ENCODE measurements at places on chromosomes 11 and 22. TPM values are rescaled to one million over a fixed set of nuclear protein-coding genes. Genes with fewer than 3 reads are reported as not detected.

DNA sequence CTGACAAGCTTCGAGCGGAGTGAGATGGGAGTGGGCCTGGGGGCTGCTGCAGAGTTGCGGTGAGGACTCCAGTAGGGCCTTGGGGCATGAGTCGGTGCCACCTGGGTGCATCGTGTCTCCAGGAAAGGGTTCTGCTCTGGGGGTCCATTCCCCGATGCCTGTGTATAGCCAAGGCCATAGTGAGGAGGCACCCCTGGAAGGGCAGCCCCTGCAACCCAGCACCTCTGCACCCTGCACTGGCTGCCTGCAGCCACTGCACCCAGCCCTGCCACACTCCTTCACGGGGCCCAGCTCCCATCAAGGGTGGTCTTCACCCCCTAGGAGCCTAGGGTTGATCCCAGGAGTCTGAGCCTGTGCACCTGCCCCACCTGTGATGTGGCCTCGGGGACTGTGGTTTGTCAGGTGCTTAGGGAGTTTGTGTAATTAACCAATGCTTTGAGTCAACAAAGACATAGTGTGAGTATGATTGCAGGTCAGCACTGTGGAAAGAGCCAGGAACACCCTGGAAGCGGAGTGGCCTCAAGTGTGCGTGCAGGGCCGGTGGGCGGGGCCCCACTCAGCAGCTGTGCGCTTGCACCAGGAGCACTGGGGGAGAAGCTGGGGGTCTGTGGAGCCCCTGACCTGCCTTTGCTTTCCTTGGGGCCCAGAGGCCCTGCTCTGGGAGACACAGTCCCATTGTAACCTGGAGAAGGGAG lies 1299.3 kb downstream of the BRD1 start:
- DNase-seq, result no peak

CALCB gene
- total RNA-seq, result not detected

- no peak for DNase-seq
These were observed 548 bp downstream of the PYGM start for GRCh38 chr11:64759131-64759721.

OR52A1 gene
- 0.02 TPM for total RNA-seq

GRCh38 chr22:19086417-19086816 lies 35.8 kb downstream of the DGCR2 start:
- DNase-seq, result no peak

GRCh38 chr11:96943970-96944369 lies 554.2 kb downstream of the JRKL start:
- no peak for DNase-seq

DNA sequence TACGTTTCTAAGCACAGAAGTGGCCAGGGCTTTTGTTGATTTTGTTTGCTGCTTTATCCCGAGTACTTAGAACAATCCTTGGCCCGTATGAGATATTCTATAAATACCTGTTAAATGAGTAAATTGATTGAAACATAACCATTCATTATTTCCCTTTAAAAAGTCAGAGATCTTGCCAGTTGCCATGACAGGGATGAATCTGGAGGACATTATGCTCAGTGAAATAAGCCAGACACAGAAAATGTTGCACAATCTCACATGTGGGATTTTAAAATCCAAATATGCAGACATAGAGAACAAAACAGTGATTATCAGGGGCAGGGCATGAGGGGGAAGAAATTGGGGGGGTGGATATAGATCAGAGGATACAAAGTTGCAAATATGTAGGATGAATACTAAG lies 1240.1 kb downstream of the LRRC4C start:
- no peak for DNase-seq

TMEM191C gene
- total RNA-seq, result 0.37 TPM

- peak; percentile 90 for DNase-seq
These were observed 77.4 kb upstream of the WNT7B start for GRCh38 chr22:46054091-46055073.

SORL1 gene
- total RNA-seq, result 64.5 TPM

- DNase-seq, result no peak
These were observed 29.6 kb upstream of the FJX1 start for GRCh38 chr11:35588627-35589026.

DNA sequence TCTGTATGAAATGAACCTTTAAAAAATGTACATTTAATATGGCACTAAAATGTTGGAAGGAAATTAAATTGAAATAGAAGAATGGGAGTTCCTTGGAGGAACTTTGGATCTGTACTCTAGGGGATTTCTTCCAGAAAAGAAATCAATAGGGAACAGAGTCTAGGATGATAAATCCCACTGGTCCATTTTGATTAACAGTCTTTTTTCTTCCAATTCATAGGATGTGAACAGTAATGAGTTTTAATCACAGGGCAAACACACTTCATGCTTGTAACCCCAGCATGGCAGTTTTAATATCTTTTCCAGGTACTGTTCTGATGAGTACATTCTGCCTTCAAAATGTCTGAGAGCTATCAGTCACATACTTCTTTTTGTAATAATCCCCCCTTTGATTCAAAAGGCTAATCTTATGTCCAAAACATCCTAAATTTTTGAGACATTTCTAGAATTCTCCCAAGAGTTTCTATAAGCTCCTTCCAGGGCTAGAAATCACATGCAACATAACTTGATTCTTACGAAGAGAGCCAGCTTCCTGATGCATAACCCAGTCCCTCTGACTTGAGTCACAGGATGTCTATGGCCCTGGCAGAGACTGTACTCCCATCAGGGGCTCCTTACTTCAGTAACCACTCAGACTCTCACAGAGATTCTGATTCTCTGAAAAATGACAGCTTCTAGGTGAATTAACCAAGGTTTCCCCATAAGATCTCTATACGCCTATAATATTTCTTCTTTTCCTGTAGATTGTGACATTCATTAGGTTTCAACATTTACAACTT lies 112.9 kb downstream of the SLC36A4 start:
- DNase-seq, result no peak

DNA sequence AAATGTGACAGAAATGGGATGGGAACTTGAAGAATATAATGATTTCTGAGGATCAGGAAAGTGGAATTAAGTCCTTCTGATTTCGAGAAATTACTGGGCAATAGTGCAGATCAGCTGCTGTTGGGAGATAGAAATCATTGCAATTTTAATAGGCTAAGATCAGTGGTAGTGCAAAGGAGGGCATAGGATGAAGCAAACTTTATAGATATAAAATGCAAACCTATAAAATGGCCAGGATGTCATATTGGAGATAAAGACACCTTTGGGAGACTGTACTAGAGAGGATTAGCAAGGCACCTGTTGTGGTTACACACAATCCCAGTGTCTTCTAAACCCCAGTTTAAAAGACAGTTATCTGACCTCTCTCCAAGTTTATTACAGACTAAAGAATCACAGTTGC lies 6.5 kb upstream of the MS4A7 start:
- no peak for DNase-seq

INPP5J gene
- 1.1 TPM for total RNA-seq

GRCh38 chr11:73141031-73141308 lies 1.1 kb downstream of the FCHSD2 start:
- DNase-seq, result no peak

DNA sequence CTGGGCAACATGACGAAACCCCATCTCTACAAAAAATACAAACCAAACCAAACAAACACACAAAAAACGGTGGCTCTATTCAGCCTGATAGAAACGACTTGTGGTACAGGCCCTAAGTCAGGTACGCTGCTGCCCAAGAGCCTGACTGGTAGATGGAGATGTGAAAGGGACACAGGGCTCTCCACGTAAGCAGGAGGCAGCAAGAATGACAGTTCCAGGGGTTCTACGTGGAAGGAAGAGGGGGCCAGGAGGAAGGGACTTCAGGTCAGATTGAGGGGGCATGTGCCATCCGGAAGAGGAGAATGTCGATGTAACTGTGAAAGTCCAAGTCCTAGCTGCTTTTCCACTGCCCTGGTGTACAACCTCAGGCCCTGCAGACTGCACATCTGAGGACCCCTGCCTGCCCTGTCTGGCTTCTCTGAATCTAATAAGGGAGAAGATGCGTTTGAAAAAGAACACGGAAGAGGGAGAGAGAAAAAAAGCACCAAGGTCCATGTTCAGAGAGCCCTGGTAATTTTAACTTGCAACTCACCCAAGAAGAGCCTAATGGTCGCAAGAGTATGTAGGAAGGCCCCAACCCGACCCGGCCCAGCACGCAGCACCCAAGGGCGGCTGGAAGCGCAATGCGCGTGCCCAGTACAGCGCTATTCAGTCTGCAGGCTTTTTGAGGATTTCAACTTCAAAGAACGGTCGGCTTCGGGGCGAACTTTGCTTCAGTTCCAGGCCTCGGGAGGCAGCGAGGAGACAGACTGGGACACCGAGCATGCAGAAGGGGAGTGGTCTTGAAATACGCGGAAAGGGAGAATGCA lies 909 bp upstream of the ZNRD2 start:
- no peak for DNase-seq

OPCML gene
- not detected for total RNA-seq

GRCh38 chr11:33001751-33002542 lies 13.7 kb upstream of the DEPDC7 start:
- DNase-seq, result no peak

DNA sequence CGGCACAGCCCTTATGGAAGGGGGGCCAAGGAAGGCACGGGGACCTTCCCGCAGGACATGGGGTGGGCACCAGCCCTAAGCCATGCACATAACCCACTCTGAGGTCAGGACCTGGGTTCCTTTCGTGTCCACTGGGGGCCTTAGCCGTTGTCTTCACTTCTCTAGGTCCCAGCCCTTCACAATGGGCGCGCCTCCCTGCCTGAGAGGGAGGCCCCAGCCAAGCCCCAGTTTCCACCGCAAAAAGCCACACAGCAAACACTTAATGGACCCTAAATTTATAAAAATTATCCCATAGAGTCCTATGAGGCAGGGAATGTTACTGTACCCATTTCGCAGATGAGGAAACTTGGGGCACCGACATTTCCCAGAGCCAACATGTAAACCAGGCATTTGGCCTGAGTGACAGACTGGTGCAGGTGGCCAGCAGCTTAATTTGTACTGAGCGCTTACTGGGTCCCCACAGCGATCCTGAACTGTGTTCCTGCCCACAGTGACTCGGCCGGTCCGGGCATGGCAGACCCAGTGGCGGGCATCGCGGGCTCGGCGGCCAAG lies 1.2 kb downstream of the GAS2L1 start:
- no peak for DNase-seq

- DNase-seq, result no peak
These were observed at the start of gene LRFN4 for GRCh38 chr11:66856496-66857233. LRFN4 (plus strand) TSS chr11:66857064; CDS start chr11:66857745, 681 bp downstream.

DRICH1 gene
- total RNA-seq, result 0.71 TPM

UQCC3 gene
- 8.9 TPM for total RNA-seq

DNA sequence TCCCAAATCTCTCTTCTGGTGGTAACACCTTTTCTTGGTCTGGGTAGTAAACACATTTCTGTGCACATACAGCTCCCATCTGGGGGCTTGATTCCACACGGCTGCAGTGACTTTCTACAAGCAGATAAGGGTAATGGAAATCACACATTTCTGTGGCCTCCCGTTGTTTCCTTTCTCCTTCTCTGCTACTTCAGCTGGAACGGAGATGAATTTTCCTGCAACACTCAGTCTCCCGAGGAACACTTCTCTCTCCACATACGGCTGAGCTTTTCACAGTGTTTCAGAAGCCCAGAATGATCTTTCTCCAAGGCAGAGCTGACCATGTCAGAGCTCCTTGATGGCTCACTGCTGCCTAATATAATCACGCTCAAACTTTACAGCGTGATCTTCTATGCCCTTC lies 364.3 kb upstream of the NARS2 start:
- no peak for DNase-seq

GSTT2 gene
- 0.67 TPM for total RNA-seq

DNA sequence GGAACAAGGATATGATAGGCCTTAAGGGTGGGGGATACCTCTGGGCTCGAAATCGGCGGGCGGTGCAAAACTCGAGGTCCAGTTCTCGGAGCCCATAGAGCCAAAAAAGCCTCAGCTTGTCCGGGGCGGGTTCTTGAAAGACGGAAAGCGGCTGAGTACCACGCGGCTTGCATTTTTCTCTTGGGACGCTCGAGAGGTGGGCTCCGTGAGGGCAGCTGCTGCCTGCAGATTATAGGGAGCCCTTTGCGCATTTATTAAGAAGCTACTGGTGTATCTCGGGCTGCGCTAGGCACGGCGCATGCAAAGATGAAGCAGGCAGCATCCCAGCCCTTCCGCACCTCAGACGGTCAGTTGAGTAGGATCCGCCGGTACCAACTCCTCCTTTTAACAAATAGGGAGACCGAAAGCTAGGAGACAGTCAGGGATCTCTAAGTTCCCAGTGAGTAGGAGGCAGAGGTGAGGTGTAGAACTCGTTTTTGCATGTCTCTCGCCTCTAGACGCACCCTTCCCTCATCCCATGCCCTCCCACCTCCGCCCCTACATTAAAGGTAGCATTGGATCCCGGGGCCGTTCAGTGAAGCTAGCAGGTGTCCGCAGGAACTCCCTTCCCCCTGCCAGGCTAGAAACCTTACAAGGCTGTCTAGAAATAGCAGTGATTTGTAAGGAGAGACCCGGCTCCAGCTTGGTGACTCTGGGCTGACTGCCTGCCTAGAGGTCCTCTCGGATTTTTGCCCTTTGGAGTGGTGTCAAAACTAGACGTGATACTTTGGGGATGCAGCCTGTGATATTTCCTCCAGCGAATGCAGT lies 768 bp downstream of the LDHA start:
- DNase-seq, result peak; percentile 40

OR52E2 gene
- not detected for total RNA-seq
